IPS DF 19.7 (cell line): ENCODE measurements at places on chromosomes 5 and 9.

DNA sequence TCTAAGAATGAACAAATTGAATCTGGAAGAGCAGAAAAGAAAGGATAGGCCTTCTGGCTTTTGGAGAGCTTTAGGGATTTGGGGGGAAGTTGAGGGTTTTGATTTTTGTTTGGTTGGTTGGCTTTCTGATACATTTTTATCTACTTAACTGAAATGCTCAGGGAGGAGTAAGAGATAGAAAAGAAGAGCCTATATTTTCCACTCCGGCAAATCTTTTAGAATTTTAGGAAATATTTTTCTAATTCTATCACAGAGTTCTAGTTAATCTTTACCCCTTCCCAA lies 25.8 kb upstream of the FST start:
- no peak for DNase-seq

DNA sequence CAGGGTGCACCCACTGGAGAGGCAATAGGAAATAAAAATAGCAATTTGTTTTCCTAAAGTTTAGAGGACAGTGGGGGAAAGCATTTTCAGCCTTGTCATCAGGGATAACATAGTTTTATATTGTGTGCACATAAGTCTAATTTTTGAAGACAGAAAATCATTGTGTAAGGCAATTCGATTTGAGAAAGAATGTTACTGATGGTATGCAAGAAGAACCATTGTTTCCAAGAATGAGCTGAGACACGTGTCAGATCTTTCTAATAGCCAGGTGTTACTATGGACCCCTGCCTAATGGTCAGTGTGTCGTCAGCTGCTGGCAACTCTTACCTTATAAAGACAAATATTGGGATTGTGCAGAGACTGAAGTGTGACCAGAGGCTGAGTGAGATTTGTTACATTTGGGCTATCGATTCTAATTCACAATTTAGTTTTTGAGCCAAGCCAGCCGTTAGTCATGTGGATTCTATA lies 67.1 kb upstream of the PPP2R2B start:
- no peak for DNase-seq

DNA sequence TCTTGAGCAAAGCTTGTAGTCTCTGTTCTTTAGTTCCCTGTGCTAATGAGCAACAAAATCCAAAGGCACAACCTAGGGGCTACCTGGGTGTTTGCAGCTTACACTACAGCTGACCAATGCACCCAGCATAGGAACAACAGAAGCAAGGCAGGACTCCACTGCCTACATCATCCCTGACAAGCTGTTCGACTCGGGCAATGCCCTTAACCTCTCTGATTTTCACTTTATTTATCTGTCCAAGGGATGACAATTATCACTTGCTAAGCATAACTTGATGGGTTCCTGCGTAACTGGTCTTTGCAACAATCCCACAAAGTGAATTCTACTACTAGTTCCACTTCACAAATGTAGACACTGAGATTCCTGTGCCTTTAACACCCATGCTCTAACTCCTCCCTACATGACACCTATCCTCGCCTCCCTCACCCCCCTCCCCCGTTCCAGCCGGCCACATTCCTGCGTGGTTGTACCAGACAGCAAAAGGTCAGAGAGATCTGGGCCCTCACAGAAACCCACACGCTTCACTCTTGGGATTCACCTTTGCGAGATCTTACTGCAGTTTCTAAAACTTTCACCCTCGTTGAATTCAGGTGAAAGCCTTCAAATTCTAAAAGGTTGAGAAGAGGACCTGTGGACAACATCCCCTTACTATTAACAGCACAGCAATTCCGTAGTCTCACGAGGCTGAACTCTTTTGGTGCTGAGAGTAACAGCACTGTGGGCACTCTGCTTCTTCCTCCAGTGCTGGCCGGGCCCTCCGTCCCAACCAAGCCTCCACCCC lies 995 bp downstream of the IPPK start:
- no peak for DNase-seq

GRCh38 chr9:69223605-69224004 lies 49.5 kb downstream of the TJP2 start:
- DNase-seq = peak; percentile 63

- DNase-seq = no peak
These were observed 138.3 kb downstream of the TMEM161B start for GRCh38 chr5:88130211-88130815.

DNA sequence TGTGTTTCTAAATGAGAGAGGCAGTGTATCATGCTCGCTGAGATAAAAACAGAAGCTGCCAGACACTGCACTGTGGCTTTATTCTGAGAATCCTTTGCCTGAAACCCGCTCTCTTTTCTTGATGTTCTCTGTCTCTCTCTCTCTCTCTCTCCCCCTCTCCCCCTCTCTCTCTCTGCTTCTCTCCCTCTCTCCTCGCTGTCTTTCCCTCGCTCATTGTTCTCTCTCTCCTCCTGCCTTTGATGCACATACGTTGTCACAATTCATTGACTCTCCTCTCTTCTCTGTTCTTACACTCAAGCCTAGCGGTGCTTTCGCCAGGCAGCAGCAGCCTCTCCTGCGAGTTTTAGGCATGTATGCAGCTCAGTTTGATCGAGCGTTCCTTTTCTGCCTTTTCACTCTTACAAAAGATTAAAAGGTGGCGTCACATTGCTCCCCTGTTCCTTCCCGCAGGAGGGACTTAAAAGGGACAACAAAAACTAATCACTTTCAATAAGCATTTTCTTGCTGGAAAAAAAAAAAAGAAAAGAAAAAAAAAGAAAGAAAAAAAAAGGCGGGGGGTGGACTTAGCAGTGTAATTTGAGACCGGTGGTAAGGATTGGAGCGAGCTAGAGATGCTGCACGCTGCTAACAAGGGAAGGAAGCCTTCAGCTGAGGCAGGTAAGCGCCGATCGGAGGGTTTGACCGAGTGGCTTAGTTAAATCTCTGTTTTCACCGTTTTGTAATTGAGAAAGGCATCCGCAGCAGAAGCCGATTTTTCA lies 717.9 kb upstream of the WWC1 start:
- peak; percentile 83 for DNase-seq

DNA sequence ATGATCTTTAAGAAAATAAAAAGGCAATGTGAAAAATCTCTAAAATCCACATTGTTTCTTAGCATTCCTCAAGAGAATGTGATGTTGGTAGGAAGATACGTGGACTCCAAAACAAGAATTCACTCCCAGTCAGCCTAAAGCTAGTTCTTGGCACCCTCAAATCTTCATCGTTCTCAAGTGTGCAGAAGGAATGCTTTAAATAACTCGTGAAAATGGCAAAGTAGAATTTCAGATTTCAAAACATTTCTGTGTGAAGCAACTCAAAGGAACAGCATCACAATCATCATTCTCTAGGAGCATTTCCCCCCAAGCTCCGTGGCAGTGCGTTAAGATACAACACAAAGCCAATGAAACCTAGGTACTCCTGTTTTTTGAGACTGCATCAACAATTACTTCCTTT lies 185.1 kb upstream of the DMAC1 start:
- no peak for DNase-seq

GRCh38 chr5:142316051-142316450 lies 8.8 kb downstream of the SPRY4 start:
- no peak for DNase-seq

- no peak for DNase-seq
These were observed 198.4 kb upstream of the NR3C1 start for GRCh38 chr5:143601917-143602333.
